Panc1 (cell line): ENCODE measurements at places on chromosomes 5 and 9. TPM values are rescaled to one million over a fixed set of nuclear protein-coding genes. Genes with fewer than 3 reads are reported as not detected.
A peak's percentile ranks its signal among the peaks of the same experiment; 100 is the strongest.

GRCh38 chr9:136512651-136513071 is 29.8 kb upstream of the SEC16A start:
- no peak for DNase-seq

The IFNA2 gene
- not detected for total RNA-seq

GRCh38 chr9:28528049-28528448 is 954.8 kb upstream of the C9orf72 start:
- no peak for DNase-seq

DNA sequence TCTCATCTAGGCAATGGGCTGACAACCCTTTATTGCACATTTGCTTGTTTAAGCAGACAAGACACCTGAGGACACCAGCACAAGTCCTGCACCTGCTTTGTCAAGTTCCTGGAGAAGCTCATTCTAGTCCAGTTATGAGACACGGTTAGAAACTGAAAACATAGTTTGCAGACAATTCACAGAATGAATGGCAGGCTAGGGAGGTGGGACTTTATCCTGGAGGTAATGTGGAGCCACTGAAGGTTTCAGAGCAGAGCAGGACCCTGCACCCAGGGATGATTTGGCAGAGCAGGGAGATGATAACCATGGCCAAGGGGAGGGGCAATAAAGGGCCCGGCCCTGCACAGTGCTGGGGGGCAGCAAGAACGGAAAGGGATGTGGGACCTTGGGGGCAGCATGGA is 50.7 kb upstream of the SLC25A51 start:
- DNase-seq = no peak

DNA sequence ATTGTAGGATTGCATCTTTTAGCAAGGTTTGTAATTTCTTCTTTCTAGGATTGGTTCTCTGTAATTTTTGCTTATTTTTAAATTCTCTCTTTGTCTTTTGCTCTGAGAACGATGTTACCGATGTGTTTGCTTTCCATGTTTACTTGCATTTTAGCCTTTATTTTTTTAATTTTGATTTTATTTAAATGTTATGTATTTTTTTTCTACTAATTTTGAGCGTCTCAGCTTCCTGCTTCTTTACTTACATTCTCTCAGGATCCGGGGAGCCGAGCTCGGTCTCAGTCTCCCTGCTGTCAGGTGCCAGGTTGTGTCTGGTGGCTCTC is 20.9 kb downstream of the ANXA2R start:
- DNase-seq = no peak

- no peak for DNase-seq
Observed at GRCh38 chr5:111735583-111736270, 21.3 kb downstream of the NREP start.

GRCh38 chr9:87180841-87181240 is 233.5 kb upstream of the GAS1 start:
- no peak for DNase-seq

GRCh38 chr5:143412661-143413342 is 9.3 kb upstream of the NR3C1 start:
- DNase-seq = no peak

DNA sequence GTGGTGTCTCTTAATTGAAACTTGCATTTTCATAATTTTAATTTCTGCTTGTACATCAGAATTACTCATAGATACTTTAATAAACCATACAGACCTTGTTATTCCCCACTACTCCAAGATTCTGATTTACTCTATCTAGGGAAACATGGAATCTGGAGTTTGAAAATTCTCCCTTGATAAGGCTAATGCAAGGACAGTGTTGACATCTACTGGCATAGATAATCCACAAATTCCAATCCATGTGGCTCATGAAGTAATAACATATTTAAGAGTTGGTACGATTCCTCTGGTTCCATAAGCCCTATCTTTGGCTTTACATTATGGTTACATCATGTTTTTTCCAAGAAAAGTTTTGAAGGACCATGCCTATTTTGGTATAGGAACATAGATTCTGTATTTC is 759.2 kb downstream of the TLR4 start:
- no peak for DNase-seq

GRCh38 chr5:146399481-146399880 is 47.7 kb upstream of the TCERG1 start:
- no peak for DNase-seq

The TEX48 gene
- total RNA-seq = not detected

- peak; percentile 62 for DNase-seq
Observed at GRCh38 chr9:37747271-37747753, 6.3 kb upstream of the TRMT10B start.

The SELENOP gene
- 1.6 TPM for total RNA-seq

DNA sequence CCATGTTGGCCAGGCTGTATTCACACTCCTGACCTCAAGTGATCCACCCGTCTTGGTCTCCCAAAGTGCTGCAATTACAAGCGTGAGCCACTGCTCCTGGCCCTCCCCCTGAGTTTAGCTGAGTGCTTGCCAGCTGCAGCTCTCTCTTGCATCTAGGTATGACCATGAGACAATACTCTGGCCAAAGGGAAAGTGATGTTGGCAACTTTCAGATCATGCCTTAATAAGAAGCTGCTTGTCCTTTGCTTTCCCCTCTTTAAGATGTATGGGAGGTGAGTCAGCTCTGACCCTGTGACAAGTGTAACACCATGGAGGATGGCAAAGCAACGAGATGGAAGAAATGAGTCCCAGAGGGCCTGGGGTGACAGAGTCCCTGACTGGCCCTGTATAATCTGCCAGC is 18.7 kb upstream of the DCAF12 start:
- no peak for DNase-seq

DNA sequence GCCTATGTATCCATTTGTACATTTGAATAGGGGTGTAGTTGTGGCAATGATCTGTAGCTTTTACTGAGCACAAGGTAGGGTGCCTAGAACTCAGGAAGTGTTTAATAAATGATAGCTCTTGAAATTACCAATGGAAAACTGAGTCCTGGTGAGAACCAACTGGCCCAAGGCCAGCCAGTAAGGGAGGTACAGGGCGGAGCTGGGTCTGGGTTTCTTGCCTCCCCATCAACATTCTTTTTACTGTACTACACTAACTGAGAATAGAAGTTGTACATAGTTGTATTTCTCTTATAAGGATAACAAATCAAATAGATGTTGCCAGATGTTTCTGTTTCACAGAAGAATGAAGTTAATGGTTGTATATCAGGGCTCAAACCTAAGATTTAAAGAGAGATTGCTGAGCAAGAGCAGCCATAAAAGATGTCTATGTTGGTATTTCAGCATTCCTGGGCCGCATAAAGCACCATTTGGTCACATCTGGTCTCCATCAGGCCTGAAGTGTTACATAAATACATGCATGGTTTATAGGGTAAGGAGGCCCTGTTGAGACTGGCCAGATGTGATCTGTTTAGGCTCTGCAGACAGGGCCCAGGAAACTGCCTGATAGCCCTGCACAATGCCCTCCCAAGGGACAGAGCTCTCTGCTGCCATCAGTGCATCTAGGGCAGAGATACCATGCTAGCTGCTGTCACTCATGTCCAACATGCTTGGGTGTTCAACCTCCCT is 210.5 kb downstream of the NXNL2 start:
- DNase-seq = no peak

GRCh38 chr9:2299156-2299842 is 284.2 kb downstream of the SMARCA2 start:
- no peak for DNase-seq

- DNase-seq = no peak
Observed at GRCh38 chr5:125316915-125317535, 570.6 kb upstream of the ZNF608 start.

GRCh38 chr5:11482011-11482410 is 422.2 kb downstream of the CTNND2 start:
- DNase-seq = no peak

- no peak for DNase-seq
Observed at GRCh38 chr9:20898885-20899554, 132.4 kb downstream of the HACD4 start.

The TCF7 gene
- 24.0 TPM for total RNA-seq

The LAMC3 gene
- 16.4 TPM for total RNA-seq

DNA sequence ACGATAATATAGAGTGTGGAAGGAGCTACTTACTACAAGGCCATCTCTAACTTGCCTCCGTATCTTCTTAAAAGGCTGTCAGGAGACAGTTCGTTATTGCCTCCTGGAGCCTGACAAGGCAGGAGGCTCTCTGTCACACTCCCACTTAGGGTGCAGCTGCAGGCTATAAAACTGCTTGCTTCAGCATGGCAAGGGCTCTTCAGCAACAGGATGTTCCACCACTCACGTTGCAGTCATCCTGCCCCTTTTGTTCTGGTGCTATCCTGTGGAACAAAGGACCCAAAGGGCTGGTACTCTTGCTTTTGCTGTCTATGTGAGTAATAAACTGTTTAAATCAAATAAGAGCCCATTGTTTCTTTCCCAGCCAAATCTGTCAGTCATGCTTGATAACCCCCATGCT is 508.9 kb downstream of the NTRK2 start:
- DNase-seq = no peak

DNA sequence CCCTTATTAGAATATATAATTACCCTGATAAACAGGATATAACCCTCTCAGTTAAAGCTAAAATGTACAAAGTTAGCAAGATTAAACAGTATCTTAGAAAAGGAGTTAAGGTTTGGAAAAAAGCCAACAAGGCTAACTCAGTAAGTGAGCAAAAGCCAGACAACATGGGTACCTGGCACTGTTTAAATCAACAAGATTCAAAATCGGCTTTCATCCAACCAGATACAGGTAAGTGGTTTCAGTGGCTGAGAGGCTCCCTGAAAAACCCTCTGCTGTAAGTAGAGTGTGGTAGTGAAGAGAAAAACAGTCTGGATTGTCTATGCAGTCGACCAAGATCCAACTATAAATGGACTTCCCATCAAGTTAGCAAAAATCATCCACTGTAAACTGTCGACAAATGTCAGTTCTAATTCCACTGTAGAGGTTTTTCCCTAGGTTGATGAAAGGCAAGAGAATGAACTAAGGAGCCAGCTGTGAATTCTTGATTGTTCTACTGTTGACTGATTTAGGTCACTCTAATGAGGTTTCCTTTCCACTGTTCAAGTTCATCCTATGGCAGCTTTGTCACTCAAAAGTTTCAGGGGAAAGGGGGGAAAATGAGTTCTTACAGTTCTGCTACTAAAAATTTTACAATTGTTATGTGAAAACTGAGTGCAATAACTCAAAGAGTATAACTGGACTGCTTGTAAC is 27.3 kb downstream of the ETF1 start:
- no peak for DNase-seq

- no peak for DNase-seq
Observed at GRCh38 chr5:74500110-74500917, 140.2 kb downstream of the ENC1 start.

DNA sequence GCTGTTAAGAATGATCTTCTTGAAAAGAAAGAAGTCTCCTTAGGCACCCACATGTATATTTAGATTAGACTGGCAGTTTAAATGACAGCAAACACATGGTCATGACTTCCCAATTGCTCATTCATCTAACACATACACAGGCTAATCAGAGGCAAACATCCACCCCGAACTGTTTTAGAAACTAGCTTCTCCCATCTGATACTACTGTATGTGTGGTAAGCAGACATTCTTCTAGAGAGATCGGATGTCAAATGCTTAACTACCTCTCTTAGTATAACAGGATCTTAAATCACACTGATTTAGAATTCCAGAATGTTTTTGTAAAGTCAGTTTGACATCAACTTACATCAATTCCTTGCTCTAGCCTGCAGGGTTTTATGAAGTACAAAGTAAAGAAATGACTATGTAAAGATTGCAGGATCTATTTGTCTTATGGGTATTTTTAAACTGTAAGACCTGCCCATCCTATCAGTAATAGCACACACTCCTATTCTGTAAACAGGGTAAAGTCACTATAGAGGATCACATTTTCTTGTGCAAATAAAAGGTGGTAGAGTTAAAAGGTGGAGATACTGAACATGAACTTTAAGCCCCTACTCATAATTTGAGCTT is 239.7 kb downstream of the MLLT3 start:
- DNase-seq = no peak

The GARNL3 gene
- 11.5 TPM for total RNA-seq

The GABRP gene
- not detected for total RNA-seq

GRCh38 chr5:58965677-58966414 is 383.0 kb downstream of the RAB3C start:
- DNase-seq = no peak

The YTHDC2 gene
- total RNA-seq = 21.7 TPM
